ENCODE measurements at places on chromosomes 5 and 9. TPM values are rescaled to one million over a fixed set of nuclear protein-coding genes. Genes with fewer than 3 reads are reported as not detected.

- DNase-seq, result no peak
Measured at GRCh38 chr5:121292664-121293063, 559.0 kb upstream of the FTMT start.

DNA sequence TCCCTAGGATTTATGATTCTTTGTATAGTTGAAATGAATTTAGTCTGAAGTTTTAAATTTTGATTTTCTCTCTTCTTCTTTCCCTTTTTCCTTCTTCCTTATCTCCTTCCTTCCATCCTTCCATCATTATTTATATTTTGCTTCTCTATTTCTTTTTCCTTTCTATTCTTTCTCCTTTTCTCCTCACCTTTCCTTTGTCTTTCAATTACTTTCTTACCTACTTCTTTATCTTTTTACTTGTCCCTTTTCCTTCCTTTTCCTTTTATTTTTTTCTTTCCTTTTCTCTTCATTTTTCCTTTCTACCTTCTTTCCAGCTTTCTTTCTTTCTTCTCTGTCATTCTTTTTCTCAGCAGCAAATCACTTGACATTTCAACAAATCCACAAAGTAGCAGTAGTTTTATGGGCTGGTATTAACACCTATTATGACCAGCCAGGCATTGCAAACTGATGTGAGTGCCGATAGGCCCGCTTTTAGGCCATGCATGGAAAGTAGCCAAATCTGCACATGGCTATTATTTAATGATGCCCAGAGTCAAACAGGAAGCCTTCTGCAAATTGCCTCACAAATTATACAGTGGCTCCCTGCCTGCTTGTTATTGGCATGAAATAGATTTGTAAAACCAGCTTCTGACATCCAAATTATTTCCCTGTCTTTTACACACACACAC is 37.1 kb upstream of the NR3C1 start:
- no peak for DNase-seq

DNA sequence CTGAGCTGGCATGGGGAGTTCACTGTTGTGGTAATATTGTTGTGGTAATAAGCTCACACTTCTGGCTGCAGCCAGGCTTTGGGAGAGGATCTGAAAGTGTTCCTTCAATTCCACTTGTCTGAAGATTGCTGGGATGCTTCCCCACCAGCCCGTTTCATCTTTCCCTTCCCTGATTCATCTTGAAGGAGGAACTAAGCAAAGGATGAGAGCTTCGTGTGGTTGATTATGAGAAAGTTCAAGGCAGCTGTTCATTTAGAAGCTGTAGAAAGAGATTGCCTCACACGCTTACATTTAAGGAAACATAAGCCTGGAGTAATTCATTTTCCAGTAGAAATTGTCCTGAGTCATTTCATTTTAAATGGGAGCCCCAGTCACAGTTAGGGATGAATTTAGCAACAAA is 122.4 kb upstream of the GAS1 start:
- no peak for DNase-seq

DNA sequence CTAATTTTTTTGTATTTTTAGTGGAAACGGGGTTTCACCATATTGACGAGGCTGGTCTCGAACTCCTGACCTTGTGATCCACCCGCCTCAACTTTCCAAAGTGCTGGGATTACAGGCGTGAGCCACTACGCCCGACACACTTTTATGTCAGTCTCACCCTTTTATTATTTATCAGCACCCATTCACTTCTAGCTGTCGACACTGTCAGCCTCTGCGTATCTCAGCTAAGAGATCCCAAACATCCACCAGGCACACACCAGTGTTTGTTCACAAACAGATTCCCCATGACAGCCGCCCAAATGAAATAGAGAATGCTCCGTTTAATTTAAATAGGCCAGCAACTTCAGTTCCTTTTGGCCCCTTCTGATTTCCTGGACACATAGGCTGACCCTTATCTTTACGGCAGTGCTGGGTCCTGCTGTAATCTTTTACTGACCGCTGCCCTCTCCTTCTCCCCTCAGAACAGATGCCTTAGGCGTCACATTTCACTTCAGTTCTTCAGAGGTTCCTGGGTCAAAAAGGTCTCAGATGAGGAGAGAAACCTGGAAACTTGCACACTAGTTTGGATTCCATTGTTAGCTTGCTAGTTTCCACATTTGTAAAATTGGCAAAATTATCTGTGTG is 43.1 kb upstream of the CKMT2 start:
- no peak for DNase-seq

GRCh38 chr5:139273572-139274289 is 19.8 kb upstream of the MATR3 start:
- DNase-seq, result peak; percentile 98

- no peak for DNase-seq
Measured at GRCh38 chr5:57503433-57503832, 20.8 kb upstream of the ACTBL2 start.

- no peak for DNase-seq
Measured at GRCh38 chr5:133957591-133957990, 10.8 kb downstream of the C5orf15 start.

DNA sequence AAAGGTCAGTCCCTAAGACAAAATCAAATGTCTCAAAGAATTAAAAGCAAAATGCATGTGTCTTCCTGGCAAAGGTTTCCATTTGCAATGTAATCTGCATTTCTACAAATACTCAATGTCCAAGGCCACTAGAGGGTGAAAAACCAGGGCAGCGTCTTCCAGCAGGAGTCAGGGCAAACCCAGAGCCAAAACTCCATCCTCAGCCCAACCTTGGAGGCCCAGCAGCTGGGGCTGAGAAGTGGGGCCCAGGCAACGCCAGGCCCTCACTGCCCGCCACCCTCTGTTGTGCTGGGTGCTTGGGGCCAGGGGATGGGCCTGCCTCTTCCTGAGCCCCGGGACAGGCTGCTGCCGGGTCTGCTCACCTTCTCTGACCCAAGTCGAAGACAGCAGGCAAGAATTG is 200.1 kb downstream of the PAX5 start:
- peak; percentile 91 for DNase-seq

DNA sequence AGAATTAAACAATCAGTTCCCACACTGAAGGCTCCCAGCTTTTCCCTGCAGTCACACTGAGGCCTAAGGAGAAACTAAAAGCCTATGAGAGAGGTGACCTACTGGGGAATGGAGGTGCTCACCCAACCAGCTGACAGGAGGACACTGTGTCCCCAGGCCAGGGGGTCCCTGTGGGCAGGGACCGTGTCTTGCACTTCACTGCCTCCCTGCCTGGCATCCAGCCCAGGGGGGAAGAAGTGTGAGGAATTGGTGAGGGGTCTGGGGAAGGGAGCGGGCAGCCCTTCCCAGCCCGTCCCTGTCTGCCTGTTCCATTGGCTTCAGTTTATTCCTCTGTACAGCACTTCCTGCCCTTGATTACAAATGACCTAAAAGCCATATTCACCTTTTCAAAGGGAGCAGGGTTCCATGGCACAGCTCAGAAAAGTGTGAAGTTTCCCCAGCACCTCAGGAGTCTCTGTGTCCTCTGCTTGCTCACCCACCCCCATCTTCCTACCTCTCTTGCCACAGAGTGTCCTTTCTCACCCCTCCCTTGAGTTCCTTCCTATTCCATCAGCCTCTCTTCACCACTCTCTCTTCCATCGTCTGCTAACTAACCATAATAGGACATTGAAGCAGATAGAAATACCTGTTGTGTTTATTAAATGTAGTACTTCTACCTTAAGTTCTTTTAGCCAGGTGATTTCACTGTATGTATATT is 12.9 kb downstream of the OTULINL start:
- DNase-seq, result no peak

DNA sequence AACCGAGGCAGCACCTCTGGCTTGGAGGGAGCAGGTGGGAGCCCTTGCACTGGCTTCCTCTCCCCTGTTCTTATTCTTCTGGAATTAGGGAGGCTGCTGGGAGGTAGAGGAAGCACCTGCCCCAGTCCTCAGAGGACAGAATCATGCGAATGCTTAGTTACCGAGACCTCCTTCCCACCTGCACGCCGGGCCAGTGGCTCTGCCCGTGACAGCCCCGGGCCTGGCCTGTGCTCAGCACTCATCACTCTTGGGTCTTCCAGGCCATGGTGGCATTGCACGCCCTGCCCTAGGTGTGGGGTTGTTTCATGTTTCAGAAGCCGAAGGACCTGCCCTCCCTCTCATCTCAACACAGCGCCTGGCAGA is 45.3 kb upstream of the NKD2 start:
- DNase-seq, result peak; percentile 47

- DNase-seq, result no peak
Measured at GRCh38 chr9:10701906-10702305, 89.1 kb upstream of the PTPRD start.

DNA sequence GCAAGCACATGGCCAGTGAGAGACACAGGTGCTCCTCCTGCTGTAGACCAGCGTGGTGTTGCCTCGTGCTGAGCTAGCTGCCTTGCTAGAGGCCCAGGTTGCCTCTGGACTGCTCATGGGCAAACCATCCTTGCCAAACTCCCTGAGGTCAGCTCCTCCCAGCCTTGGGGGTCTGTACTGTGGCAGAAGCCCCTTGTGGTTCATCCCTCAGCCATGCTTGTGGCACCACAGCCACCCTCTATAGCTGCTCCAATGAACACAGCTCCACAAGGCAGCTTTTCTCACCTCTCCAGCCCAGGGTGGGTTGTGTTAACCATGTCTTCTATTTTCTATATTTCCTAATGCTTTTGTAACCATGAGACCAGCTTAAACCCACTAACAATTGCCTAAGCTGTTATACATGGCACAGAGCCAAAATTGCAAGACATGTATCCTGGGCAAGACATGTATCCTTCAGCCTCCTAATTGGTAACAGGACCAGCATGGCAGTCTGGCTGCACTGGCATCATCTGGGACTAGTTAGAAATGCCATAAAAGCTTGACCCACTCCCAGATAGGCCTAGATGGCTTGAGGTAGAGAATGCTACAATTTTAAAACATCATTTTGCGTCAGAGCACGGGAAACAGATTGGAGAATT is 183.1 kb upstream of the S1PR3 start:
- no peak for DNase-seq

DNA sequence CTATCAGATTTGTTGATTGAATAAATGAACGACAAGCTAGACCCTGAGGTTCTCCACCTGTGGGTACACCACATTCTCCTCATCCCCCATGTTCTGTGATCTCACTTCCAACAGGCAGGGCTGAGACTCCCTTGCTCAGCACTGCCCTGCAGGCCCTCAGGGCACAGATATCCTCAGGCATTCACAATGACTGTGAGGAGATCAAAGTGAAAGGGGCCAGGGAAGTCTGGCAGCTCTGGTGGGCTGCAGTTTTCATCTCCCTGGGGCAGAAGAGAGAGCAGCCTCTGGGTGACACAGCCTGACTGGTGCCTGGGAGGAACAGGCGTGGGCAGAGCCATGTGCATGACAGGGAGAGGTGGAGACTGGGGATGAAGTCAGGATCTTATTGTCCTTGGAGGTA is 142.4 kb upstream of the C9orf72 start:
- no peak for DNase-seq

DNA sequence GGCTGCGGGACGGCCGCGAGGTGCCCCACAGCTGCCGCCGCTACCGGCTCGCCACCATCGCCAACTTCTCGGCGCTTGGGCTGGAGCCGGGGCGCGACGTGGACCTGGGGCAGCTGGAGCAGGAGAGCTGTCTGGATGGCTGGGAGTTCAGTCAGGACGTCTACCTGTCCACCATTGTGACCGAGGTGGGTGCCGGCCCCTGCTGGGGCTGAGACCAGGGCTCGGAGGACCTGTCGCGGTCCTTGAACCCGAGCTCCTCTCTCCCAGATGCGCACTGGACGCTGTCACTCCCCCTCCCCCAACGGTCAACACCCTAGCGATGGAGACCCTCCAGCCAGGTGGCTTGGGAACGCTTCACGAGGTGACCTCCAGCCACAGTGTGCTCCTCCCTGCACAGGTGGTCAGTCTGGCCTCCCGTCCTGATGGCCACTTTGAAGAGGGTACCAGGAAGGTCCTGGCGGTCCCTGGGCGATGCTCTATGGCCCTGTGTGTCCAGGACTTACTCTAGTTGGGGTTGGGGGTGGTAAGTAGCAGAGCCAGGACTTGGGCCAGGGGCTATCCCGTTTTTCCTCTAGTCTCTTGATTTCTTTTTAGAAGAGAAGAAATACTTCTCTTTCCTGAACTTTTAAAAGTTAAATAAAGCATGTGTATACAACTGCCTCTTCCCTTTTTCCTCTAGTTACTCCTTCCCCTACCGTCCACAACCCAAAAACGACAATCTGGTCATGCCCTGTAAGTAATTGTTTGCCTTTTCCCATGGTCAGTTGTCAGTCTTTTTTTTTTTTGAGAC is 866 bp downstream of the SLC22A5 start:
- DNase-seq, result peak; percentile 38

GRCh38 chr9:35726931-35727330 is 5.1 kb downstream of the TLN1 start:
- DNase-seq, result no peak

GRCh38 chr9:89444274-89444673 is 53.6 kb downstream of the SEMA4D start:
- DNase-seq, result no peak

GRCh38 chr9:86452201-86452828 is 98.1 kb upstream of the TUT7 start:
- no peak for DNase-seq

DNA sequence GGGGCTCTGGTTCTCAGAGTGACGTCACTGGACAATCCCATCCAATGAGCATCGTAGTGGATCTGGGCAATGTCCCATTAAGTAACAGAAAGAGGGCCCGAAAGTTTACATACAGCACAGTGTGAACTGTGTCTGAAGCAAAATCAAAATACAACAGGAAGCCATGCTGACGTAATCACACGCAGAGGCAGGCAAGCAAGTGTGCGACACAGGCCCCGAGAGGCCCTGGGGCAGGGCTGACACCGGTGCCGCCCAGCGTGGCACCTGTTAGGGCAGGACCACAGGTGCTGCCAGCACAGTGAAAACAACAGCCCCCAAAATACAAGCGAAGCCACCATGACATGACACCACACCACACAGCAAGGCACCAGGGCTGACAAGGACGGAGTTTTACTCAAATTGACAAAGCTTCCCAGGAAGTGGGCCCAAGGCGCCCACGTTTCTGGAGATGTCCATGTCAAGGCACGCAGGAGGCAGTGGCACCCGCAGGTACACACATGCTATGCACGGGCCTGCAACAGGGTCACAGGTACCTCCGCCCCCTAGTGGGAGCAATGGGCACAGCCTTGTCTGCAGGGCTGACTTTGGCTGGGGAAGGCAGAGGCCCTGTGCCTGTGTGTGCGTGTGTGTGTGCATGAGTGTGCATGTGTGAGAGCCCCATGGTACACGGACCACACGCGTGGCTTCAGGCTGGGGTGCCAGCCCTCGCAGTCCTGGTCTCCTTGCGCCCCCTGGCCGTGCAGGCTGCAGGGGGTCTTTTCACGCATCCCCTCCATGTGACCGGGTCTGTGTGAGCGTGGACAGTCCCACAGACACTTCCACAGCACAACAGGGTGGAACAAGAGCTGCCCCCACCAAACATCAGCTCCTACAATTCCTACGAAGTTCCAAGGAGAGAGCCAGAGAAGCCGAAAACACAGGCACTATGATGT is 19.6 kb downstream of the QSOX2 start:
- peak; percentile 96 for DNase-seq

GRCh38 chr5:54861212-54861894 is 124.0 kb downstream of the ESM1 start:
- DNase-seq, result no peak

GRCh38 chr5:78508186-78508765 is 140.3 kb downstream of the LHFPL2 start:
- no peak for DNase-seq

The LVRN gene
- total RNA-seq, result 1.2 TPM

The GTF2H2 gene
- 38.4 TPM for total RNA-seq

The ENTR1 gene
- 116 TPM for total RNA-seq

The DNAJC18 gene
- 9.8 TPM for total RNA-seq

The AK8 gene
- total RNA-seq, result 0.37 TPM

The COL23A1 gene
- 18.0 TPM for total RNA-seq

The GABRA6 gene
- not detected for total RNA-seq

The PDGFRB gene
- 0.48 TPM for total RNA-seq

The VLDLR gene
- 13.5 TPM for total RNA-seq
